ENCODE measurements at places on chromosomes 3 and 15. TPM values are rescaled to one million over a fixed set of nuclear protein-coding genes. Genes with fewer than 3 reads are reported as not detected.

TMEM108 gene
- total RNA-seq, result not detected

SOX14 gene
- total RNA-seq, result not detected

CLDN18 gene
- under 0.01 TPM for total RNA-seq

ESYT3 gene
- not detected for total RNA-seq

Measured in smooth muscle cell of trachea (primary cell).